Right renal pelvis (tissue), 4 donors: ENCODE measurements at places on chromosomes 13 and 19. TPM values are rescaled to one million over a fixed set of nuclear protein-coding genes. Genes with fewer than 3 reads are reported as not detected.

DNA sequence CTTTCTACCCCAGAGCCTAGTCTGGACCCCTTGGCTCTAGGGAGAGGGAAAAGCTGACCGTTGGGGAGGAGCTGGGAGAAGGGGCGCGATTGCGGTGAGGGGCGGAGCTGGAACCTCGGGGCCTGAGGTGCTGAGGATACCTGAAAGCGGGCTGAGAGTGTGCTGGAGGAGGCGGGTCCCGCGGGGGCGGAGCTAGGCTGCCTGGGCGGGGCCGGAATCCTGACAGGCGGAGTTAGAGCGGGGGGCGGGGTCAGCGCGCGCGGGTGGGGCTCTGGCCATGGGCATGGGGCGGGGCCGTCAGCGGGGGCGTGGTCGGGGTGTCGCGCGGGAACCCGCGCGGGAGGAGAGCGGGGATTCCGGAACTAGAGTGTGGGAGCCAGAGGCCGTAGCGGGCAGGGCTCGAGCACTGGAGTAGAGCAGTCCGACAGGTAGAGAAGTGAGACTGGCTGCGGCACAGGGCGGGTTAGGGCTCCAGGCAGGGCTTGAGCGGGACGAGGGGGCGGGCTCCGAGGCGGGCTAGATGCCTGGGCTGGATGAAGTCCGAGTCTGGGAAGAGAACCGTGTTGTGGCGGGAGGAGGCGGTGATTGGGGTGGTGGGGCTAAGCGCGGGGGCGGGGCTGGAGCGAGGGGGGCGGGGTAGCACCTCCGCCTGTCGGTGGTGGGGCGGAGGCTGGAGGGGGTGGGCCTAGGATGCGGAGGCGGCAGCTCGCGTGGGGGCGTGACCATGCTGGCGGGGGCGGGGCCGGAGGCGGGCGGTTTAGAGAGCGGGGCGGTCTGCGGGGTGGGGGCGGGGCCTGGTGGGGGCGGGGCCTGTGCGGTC is at the start of gene INAFM1:
TSS of gene INAFM1 (plus strand) at position 815 of the 820 bp plus-strand sequence. CDS start 35 bp downstream, outside the sequence.
- DNase-seq, result peak; percentile 94

DNA sequence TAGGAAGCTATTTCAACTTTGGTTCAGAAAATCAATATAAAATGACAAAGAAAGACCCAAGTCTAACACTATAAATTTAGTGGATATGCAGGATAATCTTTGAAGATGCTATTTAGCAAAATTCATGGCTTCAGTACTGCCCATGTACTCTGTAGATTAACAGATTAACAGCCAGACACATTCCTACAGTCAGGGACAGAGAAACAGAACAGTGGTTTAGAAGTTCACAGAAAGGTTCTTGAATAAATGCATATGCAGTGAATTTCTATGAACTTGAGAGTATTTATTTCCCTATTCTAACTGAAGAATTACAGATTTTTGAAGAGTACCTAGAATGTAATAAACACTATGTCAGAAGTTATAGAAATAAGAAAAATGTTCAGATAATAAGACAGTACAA is 222.8 kb downstream of the KLF12 start:
- DNase-seq, result no peak

CLEC17A gene
- polyA plus RNA-seq, result not detected

ZNF486 gene
- polyA plus RNA-seq, result 22.9 TPM

GRCh38 chr13:27053210-27053884 is 118.3 kb downstream of the USP12 start:
- DNase-seq, result no peak

DNA sequence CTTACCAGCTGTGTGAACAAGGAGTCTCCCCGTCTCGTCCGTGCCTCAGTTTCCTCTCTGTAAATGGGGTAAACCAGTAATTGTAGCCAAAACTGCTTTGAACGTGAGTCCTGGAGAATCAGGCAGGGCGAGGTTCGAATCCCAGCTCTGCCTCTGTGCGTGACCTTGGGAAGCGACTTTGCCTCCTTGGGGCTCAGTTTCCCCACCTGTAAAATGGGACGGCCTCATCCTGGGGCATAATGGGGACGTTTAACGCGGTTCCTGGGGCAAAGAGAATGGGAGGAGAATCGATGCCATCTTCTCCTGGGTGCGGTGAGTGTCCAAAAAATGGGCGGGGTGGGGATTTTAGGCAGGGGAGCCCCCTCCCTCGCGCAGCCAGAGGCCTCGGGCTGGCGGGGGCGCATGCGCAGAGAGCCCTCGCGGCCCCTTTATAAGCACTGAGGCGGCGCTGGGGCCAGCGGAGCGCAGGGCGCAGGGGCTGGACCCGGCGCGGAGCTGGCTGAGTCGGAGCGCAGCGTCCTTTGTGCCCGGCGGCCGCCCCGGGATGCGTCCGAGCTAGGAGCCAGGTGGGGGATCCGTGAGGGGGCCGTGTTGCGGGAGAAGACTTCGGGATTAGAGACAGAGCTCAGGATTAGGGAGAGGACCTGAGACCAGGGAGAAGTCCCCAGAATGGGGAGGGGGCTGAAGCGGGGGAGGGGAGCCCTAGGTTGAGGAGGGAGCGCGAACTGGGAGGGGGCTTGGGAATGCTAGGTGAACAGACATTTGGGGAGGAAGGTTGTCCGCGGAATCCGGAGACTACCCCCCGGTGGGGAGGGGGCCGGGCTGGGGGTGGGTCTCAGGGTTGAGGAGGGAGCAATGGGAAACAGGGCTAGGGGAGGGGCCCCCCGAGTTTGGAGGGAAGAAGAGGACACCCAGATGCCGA is at the start of gene NCAN:
TSS of gene NCAN (plus strand) at position 460 of the 922 bp plus-strand sequence. CDS start 4,996 bp downstream, outside the sequence.
- DNase-seq, result no peak

DNA sequence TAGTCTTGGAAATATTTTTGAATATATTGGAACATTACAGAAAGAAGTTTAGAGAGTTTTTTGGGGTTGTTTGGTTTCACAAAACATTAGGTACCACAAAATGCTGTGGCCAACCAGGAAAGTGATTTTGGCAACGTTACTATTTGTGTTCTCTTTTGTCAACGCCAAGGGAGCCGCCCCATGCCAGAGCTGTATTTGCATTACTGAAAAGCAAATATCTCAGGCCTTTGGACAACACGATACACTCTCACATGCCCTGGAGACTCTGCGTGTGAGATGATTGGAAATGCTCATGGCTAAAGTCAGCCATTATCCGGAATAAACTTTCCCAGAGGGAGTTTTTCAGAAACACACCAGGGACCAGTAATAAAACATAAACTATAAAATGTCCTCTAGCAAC is 324.6 kb downstream of the SHISA2 start:
- no peak for DNase-seq

DNA sequence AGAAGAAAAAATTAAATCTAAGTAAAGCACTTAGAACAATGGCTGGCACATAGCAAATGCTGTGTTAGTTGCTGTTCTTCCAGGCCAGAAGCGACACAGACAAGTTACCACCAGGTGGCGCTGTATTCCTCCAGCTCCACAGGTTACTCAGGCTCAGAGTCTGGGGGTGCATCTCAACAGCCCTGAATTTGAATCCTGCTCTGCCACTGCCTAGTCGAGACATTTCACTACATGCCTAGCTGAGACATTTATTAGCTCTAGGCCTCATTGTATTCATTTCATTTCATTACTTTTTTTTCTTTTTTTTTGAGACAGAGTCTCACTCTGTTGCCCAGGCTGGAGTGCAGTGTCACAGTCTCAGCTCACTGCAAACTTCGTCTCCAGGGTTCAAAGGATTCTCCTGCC is 16.4 kb upstream of the CYP2B6 start:
- DNase-seq, result peak; percentile 50

LHB gene
- not detected for polyA plus RNA-seq

- DNase-seq, result no peak
Measured at GRCh38 chr13:42990291-42991232, 1.5 kb downstream of the EPSTI1 start.

DNA sequence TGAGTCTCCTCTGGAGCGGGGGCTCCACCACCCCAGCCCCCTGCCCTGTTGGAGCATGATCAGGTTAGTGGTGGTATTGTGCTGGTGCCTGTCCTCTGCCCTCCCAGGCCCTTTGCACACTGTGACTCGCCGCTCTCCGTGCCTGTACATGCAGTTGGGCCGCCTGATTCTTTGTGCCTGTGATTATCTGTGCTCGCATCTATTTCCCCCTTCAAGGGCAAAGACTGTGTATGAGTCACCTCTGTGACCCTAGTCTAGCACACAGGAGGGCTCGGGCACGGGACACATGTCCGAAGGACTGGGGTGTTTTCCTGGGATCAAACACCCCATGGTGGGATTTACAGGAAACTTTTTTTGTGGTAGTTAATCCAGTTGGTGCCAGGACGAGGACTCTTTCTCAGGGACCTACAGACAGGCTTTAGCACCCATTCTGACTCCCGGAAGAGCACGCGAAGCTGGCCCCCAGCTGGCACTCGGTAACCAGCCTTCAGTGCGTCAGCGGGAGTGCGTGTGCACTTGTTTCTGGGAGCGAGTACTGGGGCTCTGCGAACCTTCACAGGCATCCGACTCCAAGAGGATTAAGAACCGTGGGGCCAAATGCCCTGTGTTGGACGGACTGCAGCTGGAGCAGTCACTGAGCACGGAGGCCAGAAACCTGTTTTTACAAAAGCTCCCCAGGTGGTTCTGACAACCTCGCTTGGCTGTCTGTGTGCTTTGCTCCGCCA is 6.7 kb downstream of the PPP1R37 start:
- DNase-seq, result no peak

SMIM7 gene
- polyA plus RNA-seq, result 112 TPM

CCDC122 gene
- 11.3 TPM for polyA plus RNA-seq

GRCh38 chr13:108227651-108228272 is 9.6 kb downstream of the ABHD13 start:
- DNase-seq, result no peak

DNA sequence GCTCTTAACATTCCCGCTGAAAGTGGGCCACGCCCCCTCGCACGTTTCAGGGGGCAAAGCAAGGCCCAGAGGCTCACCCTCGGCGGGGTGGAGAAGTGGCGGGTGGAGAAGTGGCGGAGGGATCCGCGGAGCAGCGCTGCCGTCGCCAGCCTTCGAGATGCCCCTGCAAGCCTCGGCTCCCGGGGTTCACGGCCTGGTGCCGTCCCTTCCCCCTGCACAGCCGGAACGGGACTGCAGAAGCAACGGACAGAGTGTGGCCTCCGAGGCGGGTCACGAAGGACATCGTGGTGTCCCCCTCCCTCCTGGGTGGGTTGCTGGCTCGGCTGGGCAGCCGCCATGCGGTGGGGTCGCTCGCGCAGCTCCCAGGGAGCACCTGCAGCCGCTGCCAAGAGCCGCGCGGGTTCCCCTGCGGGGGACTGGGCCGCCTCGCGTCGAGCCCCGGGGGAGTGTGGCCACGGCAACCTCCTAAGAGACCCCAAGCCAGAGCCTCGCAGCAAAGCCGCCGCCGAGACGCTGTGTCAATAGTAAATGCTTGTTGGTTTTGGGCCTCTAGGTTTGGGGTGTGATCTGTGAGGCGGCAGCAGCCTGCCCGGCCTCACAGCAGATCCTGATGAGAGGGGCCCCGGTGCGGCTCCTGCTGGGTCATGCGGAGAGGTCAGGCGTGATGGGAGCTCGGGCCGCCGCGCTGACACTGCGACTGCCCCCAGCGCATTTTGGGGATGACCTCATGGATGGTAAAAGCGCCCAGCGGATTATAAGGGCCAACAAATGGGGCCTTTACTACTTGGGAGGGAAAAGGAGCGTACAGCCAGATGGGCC is 5.5 kb downstream of the TPGS1 start:
- no peak for DNase-seq

GRCh38 chr13:73451221-73452029 is 392.6 kb downstream of the KLF5 start:
- no peak for DNase-seq

DNA sequence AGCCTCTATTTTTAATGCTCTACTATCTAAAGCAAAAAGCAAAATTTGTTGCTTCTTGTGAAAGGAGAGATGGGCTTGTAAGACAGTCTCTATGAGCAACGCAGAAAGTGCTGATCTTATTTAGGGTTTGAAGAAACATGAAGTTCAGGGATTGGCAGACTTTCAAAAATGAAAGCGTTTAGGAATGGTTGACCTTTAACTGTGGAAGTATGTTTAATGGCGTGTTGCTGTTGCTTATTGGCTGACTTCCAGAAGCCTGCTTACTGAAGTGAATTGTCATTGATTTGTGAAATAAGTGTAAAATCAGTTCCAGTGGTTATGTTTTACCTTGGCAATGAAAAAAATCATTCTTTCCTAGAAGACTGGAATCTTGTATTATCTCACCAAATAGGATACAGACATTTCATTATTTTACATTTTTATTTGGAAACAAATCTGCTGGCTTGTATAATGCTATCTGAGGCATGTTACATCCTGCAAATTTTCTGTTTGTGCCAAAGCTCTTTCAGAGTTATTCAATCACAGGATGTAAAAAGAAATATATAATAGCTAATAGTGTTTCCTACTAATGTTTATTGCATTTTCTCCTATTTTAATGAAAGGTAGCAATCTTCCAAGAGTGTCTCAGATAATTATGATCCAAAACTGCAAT is 221.3 kb upstream of the SLITRK6 start:
- peak; percentile 35 for DNase-seq

DNA sequence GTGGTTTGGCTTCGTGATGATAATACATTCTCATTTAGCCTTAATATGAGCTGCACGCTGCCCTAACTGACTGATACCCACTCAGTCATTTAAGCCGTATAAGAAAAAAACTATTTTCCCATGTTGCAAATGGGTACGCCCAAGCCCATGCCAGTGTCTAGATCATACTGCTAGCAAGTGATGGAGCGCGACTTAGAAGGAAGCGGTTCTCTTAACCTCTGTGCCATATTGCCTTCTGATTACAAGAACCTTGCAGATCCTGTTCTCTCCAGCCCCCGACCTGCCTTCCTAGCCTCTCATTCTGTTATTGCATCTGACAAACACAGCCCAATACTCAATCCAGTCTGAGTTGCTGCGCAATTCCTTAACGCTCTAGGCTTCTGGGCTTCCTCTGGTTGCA is 603 bp downstream of the GPALPP1 start:
- no peak for DNase-seq

DNA sequence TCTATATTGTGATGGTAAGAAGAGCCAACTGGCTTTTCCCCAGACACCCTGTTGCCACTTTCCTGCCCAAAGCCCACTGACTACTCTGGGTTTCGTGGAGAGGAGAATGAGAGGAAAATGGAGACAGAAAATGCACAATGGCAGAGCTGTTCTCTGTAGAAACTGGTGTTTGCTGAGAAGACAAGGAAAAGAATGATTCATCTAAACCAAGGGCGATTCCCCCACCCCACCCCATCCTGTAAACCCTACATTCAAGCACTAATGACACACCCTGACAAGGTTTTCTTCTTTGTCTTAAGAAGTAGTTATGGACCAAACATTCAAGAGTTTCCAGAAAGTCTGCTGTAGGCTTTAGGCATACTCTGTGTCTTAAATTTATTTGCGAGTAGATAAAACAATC is 68.8 kb downstream of the DOCK9 start:
- no peak for DNase-seq

DNA sequence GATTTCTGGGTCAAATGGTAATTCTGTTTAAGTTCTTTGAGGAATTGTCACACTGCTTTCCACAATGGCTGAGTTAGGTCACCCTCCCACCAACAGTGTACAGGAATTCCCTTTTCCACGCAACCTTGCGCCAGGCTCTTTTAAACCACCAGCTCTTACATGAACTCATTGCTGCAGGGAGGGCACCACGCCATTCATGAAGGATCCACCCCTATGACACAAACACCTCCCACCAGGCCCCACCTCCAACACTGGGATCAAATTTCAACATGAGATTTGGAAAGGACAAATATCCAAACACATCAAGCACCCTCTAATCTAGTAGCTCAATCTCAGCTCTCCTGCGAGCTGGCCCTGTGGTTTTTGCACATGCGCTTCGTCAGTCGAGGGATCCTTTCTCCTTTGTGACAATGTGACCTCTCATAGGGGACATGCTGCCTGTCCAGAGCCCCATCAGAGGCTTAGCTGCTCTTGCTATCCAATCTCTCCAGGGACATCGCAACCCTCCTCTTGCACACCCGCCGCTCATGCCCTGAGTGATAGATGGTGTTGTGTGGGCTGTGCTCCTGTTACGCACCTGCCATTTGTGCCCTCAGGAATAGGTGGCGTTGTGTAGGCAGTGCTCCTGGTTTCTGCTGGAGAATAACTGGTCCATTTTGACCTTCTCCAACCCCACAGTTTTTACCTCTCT is 328.0 kb downstream of the UQCRFS1 start:
- DNase-seq, result no peak

AP1M2 gene
- 56.7 TPM for polyA plus RNA-seq
